ENCODE measurements at places on chromosomes 13 and 19.
A peak's percentile ranks its signal among the peaks of the same experiment; 100 is the strongest.

GRCh38 chr19:16445238-16446107 is 26.3 kb downstream of the EPS15L1 start:
- DNase-seq = no peak

DNA sequence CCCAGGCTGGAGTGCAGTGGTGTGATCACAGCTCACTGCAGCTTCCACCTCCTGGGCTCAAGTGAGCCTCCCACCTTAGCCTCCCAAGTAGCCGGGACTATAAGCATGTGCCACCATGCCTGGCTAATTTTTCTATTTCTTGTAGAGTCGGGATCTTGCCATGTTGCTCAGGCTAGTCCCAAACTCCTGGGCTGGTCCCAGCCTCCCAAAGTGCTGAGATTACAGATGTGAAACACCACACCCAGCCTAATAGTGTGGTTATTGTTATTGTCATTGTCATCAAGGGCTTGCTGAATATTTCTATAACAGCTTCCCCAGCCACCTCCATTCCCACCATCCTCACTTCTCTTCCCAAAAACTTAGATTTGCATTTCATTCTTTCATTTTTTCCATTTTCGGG is 2.8 kb downstream of the OR2Z1 start:
- no peak for DNase-seq

DNA sequence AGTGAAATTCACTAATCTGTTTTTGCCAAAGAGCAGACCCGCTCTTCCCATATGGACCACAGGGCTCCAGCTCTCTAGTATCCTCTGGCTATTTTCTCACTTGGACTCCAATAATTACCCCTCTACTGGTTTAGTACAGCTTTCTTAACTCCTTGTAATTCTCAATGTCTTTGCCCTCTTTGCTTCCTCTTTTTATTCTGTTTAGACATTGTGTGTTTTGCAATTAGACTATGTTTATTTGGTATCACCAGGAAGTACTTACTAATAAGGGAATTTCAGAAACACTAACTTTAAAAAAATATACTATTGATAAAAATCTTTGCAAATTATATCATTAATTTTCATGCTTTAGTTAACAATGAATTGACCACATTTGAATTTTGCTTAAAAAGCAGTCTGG is 111.6 kb upstream of the OBI1 start:
- no peak for DNase-seq

- DNase-seq = no peak
These were observed 144.6 kb downstream of the KCTD12 start for GRCh38 chr13:76741624-76742023.

GRCh38 chr19:45767881-45768654 is 984 bp downstream of the SIX5 start:
- DNase-seq = no peak

DNA sequence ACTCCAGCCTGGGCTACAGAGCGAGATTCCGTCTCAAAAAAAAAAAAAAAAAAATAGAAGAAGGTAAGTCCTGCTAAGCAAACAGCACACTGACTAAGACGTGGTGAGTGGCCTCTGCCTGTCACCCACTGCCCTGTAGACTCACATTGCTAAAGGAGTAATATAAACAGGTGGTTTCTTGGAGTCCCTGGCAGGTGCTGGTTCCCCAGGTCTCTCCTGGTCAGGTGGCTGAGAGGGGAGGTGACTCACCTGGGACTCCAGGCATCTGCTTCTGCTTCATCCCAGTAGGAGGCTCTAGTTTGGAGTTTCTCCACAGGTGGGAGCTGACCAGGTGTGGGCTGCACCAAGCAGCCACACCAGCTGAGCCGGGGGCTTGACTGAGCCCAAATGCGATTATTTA is at the start of gene OR10H1:
Gene OR10H1, minus strand, starts transcription at position 359 of the 400 bp plus-strand sequence. CDS start 7,627 bp downstream, outside the sequence.
- no peak for DNase-seq

DNA sequence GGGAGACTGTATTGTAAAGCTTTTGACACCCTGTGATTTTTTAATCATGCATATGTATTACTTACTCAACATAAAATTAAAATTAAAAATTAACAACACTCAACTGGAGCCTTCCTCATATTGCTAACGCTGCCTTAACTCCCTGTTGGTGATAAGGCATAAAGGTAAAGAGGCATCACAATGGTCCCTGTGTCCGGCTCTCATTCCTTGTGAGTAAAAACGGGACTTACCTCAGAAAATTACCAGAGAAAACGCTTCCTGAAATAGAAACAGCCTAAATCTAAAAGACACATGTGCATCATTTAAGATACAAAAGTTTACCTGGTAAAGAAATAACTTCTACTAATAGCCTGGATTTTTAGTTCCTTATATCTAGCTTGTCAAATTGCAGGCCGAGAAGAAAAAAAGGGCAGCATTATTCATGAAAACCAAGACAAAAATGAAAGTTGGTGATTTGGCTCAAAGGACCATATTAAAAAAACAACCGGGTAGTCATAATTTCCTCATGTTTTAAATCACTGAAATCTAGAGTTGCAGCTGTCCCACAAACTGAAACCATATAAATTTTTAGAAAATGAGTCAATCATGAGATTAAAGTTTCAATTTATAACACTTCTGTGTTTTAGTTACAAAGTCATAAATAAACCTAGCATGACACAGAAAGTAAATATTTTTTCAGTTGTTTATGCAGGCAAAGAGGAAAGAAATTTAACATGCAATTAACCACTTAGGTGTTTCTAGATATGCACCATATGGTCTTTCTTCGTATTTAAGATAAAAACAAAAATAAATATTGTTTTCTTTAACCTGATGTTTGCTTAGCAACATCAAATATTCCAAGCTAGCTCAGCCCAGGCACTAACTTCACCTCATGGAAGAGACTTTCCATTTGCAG is 94.7 kb downstream of the MIPEP start:
- DNase-seq = no peak

GRCh38 chr19:10742476-10742875 is 24.6 kb downstream of the DNM2 start:
- DNase-seq = no peak

DNA sequence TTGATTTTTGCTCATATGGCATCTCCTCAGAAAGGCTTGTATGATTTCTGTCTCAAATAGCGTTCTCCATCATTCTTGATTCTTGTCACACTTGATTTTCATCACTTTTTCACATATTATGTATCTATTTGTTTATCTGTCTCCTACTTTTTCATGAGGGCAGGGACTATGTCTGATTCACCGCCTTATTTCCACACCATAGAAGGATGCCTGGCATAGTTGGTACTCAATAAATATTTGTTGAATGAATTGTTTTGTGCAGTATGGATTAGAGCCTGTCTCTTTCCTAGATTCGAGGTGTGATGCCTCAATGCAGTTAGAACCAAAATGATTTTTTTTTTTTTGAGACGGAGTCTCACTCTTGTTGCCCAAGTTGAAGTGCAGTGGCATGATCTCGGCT is 12.1 kb downstream of the SAE1 start:
- DNase-seq = no peak

- no peak for DNase-seq
These were observed 7.2 kb downstream of the ZNF708 start for GRCh38 chr19:21321996-21322395.

GRCh38 chr13:32381539-32381938 is 46.4 kb downstream of the N4BP2L1 start:
- DNase-seq = no peak

- no peak for DNase-seq
These were observed 19.2 kb downstream of the GPX4 start for GRCh38 chr19:1122972-1123363.

GRCh38 chr19:19192910-19193423 is 909 bp downstream of the RFXANK start:
- DNase-seq = no peak

GRCh38 chr13:74004109-74004508 is 130.1 kb downstream of the KLF12 start:
- DNase-seq = no peak

- DNase-seq = no peak
These were observed 69.1 kb upstream of the POSTN start for GRCh38 chr13:37667702-37668101.

DNA sequence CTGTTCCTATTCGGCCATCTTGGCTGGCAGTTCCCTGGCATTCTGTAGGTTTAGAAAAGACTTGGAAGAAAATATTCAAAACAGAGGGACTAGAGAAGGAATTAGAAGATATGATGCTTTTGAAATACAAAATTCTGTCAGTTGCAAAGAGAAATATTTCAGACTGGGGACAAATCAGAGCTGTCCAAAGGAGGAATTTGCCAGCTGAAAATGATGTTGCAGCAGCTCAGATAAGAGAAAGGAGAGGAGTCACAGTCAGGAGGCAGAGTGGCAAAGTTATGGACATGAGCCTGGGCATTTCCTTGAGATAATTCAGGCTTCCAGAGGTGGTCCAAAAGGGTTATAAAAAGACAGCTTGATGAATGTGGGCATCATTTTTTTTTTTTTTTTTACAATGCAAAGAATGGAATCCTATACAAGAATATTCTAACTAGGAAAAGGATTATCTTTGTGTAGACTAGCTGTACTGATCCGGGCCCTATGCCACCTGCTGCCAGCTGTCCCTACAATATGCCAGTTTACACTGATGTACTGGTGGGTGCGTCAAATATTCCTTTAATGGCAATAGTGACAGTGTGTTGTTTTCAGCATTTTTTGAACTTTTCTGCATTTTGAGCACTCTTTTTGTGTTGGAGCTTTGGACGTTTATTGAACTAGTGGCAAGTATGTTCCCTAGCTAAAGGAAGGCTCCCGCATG is 31.8 kb upstream of the CBY2 start:
- DNase-seq = no peak

DNA sequence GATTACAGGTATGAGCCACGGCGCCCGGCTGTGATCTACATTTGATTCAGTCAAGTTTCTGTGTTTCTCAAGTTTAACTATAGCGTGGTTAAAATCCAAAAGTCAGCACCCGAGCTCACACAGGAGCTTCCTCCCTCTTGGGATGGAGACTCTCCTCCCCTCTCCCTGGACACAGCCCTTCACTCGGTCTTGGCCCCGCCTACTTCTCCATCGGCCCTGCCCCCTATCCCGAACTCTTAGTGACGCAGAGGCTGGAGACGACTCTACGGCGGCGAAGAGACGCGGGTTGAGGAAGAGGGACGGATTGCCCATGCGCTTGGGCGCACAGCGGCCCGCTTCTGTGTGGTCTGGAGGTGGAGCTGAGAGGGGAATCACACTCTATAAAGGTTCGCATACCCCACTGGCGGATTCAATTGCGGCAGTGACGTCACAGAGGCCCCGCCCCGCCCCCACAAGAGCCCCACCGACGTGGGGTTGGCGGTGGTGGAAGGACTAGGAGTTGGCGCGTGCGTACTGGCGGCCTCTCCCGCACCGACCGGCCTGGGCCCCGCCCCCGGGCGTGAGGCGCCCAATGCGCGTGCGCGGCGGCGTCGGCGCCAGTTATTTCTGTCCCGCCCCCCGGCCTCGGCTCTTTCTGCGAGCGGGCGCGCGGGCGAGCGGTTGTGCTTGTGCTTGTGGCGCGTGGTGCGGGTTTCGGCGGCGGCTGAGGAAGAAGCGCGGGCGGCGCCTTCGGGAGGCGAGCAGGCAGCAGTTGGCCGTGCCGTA is at the start of gene TRIM28:
Gene TRIM28, plus strand, starts transcription at position 239 of the 765 bp plus-strand sequence. CDS start 694 bp downstream, outside the sequence.
- peak; percentile 100 for DNase-seq

DNA sequence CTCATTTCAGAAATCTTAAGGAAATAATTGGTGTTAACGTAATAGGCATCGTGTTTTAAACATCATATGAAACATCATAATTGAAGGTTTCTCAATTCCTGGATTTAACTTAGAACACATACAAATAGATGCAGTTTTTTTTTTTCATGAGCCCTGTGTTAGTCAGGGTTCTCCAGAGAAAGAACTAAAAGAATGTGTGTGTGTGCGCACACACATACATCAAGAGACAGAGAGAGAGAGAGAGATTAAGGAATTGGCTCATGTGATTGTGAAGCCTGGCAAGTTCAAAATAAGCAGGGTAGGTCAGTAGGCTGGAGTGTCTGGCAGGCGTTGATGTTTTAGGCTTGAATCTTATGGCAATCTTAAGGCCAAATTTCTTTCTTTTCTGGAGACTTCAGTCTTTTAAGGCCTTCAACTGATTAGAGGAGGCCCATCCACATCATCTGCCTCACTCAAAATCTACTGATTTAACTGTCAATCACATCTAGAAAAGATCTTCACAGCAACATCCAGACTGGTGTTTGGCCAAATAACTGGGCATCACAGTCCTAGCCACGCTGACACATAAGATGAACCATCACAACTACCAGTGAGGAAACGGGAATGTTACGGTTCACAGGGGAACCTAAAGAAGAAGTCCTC is 25.2 kb downstream of the SPATA13 start:
- no peak for DNase-seq

DNA sequence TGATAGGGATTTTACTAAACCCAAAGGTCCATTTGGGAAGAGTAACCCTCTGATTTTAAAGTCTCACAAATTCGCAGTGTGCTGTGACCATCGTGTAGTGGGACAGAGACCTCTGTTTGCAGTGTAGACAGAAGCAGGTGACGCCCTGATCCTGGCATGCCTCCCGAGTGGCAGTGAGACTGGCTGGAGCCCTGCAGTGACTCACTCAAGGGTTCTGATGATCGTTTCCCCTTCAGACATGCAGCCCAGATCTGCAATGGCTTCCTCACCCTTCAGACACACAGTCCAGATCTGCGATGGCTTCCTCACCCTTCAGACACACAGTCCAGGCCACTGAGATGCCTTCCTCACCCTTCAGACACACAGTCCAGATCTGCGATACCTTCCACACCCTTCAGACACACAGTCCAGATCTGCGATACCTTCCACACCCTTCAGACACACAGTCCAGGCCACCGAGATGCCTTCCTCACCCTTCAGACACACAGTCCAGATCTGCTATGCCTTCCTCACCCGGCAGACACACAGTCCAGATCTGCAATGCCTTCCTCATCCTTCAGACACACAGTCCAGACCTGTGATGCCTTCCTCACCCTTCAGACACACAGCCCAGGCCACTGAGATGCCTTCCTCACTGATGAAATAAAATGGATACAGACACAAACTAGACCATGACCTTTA is 125.2 kb downstream of the ATP11A start:
- no peak for DNase-seq

DNA sequence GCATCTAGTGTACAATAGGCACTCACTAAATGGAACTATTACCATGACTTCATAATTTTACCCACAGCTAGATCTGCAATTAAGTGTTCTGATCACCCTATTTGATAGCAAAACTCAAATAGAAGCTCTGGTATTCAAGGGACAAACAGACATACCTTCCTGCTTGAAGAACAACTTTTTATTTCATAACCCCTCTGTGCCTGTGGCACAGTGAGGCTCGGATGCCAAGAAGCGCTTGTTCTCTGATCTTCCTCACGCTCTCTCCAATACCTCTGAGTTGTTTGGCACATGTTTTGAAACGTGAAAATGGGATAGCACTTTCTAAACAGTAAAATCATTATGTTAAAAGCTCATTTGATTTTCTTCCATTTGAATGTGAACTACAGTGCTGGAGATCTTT is 232.0 kb downstream of the KLF5 start:
- no peak for DNase-seq

DNA sequence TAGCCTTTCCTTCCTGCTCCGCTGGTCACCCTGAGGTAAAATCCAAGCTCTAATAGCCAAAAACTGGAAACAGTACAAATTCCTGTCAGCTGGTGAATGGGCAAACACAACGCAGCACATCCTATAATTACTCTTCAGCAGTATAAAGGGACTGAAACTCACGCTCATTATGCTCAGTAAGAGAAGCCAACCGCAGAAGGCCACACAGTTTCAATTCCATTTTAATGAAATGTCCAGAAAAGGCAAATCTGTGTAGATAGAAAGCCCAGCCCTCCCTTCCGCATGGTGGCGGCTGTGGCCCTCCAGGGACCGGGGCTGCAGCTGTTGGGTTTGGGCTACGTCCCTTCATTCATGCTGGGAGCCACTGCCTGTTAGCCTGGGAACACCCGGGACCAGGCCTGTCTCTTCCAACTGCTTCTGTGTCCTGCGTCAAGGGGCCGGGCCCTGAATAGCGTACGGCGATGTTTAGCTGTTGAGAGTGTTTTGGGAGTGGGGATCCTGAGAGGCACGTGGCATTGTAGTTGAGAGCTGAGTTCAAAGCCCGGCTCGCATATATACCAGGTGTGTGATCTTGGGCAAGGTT is 23.5 kb downstream of the NKPD1 start:
- DNase-seq = no peak
